Fibroblast of the aortic adventitia (primary cell): ENCODE measurements at places on chromosomes 2 and 18. TPM values are rescaled to one million over a fixed set of nuclear protein-coding genes. Genes with fewer than 3 reads are reported as not detected.

DNA sequence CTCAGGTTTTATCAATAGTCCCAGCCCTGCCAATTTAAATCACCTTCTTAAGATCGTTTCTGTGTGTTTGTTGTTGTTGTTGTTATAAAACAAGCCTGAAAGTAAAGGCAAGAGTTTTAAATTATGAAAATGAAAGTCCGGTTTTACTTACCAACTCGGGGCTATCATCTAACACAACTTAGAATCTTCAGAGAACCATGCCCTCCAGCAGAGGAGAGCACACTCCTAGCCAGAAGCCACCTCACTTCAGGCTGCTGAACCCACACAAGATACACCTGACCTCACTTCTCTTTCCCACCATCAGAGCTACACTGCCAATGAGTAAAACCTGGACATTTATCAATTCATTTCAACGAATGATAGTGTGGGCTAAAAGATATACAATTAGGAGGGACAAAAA, 335.2 kb downstream of the IRS1 start:
- no peak for DNase-seq

- no peak for DNase-seq
Observed at GRCh38 chr18:65661391-65661790, 89.4 kb upstream of the CDH7 start.

DNA sequence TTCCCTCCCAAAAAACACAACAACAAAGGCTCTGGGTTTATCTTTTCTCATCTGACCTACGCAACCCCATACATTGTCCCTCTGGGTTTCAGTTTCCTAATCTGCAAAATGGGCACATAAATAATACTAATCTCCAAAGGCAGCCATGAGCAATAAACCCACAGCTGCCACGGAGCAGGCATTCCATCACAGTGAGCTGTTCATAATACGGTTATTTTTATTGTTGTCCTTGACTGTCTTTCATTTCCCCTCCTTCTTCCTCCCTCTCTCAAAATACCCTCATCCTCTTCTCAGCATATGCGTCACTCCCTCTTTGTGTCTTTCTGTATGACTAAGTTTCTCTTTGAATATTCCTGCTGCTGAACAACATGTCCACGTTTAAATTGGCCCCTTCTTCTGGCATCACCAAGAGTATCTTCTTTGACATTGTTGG, 129.8 kb upstream of the CAB39 start:
- no peak for DNase-seq

- DNase-seq, result peak; percentile 15
Observed at GRCh38 chr2:135667045-135667444, 74.6 kb upstream of the UBXN4 start.

- no peak for DNase-seq
Observed at GRCh38 chr2:70596293-70596692, 42.7 kb upstream of the TGFA start.

DNA sequence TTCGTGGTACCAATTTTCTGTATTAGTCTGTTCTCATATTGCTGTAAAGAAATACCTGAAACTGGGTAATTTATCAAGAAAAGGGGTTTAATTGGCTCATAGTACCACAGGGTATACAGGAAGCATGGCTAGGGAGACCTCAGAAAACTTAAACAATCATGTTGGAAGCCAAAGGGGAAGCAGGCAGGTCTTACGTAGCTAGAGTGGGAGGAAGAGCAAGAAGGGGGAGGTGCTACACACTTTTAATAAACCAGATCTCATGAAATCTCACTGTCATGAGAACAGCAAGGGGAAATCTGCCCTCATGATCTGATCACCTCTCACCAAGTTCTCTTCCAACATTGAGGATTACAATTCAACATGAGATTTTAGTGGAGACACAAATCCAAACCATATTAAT, 226.8 kb upstream of the TPO start:
- no peak for DNase-seq

GRCh38 chr2:109454765-109455394, 158.9 kb downstream of the SEPTIN10 start:
- DNase-seq, result no peak

DNA sequence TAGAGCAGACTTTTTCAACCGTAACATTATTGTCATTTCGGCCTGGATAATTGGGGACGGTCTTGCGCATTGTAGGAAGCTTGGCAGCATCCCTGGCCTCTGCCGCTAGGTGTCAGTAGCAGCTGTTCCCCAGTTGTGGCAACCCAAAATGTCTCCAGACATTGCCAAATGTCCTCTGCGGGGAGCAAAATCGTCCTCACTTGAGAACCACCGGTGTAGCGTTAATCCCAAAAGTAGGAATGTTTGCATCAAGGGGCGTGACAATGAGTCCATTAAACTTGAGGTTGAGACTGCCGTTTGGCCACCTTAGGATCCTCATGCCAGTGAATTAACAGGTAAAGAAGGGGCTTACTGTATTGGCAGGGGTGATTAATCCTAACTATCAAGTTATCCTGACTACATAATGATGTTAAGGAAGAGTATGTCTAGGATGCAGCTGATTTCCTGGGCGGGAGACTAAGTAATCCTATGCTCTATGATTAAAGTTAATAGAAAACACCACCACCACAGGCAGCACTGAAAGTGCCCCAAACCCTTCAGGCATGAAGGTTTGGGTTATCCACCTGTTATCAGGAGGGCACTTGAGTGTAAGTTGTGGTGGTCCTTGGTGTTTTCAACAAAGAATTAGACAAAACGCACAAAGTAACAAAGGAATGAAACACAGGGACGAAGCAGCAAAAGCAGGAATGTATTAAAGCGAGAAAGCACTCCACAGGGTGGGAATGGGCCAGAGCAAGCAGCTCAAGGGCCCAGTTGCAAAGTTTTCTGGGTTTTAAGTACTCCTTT, 4.9 kb upstream of the ZC3H8 start:
- peak; percentile 89 for DNase-seq

DNA sequence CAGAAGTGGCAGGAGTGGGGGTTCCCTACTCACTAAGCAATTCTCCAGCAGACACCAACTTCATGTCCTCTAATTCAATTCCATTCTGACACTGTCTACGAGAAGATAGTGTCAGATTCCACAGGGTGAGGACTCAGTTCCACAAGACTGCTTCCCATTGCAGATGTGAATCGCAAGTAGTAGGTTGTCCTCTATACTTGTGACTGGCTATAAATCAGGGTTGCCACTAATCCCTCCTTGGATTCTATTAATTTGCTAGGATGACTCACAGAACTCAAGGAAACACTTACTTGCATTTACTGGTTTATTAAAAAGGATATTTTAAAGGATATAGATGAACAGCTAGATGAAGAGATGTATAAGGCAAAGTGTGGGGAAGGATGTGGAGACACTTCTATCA, 184.1 kb upstream of the ACVR2A start:
- DNase-seq, result no peak

- peak; percentile 48 for DNase-seq
Observed at GRCh38 chr2:85015653-85016360, 44.8 kb downstream of the KCMF1 start.

DNA sequence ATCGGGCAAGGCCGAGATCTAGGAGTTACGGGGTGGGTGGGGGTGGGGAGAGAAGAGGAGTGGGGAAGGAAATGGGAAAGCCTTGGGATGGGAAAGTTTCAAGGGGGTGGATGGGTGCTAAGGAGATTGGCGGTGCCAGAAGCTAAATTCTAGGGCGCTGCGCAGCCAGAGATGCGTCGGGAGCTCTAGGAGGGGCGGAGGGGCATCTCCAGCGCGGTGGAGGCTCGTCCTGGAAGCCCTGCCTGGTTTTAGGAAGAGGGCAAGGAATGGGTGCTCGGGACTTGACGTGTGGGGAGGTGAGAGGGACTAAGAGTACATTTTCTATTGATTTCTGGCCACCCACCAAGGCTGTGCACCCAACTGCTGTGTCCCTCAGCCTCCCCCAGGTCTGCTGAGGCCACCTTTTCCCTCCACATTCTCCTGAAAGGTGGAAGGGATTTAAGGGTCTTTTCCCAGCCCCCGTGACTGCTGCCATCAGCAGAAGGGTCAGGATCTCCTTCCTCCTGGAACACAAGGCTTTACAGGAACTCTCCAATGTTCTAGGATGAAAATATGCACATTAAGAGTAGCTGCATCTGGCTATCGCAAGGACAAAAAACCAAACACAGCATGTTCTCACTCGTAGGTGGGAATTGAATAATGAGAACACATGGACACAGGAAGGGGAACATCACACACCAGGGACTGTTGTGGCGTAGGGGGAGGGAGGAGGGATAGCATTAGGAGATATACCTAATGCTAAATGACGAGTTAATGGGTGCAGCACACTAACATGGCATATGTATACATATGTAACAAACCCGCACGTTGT, 1.4 kb downstream of the C2orf72 start:
- DNase-seq, result no peak

DNA sequence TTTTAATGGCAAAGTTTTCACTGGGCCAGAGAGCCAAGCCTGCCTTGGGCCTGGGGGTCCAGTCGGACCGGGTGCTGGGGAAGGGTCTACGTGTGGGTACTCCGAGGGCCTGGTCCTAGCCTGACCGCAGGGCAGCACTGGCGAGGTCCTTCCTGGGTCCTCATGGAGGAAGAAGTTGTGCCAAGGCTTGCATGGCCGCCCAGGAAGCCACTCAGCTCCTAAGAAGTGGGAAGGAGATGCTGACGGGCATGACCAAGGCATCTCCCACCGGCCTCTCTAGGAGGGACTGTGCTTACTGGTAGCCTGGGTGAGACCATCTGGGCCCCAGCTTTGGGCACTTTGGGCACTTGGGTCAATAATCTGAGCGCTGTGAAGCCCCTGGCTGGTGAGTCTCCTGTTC, 22.6 kb downstream of the CIB4 start:
- DNase-seq, result no peak

DNA sequence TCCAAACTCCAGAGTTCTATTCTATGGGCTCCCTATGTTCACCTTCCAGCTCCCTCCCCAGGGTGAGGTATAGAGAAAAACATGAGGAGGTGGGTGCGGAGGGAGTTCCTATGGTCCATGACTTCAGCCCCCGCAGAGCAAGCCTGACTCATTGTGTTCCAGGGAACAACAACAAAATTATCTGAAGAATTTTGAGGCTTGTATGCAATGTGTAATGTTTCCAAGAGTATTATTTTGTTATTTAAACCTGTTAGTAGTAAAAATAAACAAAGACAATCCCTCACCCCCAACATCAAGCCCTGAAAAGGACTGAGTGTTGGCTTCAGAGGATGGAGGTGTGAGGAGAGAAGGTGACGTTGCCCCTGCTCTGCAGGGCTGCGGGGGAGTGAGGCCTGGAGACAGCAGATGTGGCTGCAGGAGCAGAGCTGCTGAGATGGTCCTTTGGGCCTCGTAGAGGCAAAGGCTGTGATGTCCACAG, 29.0 kb downstream of the LAMA3 start:
- DNase-seq, result peak; percentile 54

- DNase-seq, result peak; percentile 97
Observed at GRCh38 chr2:46334389-46335271, 37.4 kb downstream of the EPAS1 start.

DNA sequence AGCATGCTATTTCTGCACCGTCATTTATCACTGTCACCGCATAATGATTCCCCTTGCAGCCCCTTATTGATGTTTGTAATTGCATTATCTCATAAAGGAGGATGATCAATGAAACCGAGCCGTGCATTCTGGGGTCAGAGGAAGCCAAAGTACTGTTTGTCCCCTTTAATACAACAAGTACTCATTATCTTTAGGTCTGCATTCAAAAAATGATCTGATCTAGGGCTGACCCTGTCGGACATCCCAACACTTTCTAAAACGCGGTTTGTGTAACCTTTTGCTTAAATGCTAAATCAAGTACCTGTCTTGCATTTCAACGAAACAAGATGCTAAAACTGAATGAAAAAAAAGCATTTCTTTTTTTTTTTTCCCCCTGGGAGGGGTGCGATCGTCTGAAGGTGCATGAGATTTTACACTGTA, 143.8 kb downstream of the MEIS1 start:
- DNase-seq, result peak; percentile 52

- peak; percentile 54 for DNase-seq
Observed at GRCh38 chr2:99448556-99448955, 41.3 kb downstream of the REV1 start.

- no peak for DNase-seq
Observed at GRCh38 chr2:96957244-96957643, 29.1 kb downstream of the FAM178B start.

DNA sequence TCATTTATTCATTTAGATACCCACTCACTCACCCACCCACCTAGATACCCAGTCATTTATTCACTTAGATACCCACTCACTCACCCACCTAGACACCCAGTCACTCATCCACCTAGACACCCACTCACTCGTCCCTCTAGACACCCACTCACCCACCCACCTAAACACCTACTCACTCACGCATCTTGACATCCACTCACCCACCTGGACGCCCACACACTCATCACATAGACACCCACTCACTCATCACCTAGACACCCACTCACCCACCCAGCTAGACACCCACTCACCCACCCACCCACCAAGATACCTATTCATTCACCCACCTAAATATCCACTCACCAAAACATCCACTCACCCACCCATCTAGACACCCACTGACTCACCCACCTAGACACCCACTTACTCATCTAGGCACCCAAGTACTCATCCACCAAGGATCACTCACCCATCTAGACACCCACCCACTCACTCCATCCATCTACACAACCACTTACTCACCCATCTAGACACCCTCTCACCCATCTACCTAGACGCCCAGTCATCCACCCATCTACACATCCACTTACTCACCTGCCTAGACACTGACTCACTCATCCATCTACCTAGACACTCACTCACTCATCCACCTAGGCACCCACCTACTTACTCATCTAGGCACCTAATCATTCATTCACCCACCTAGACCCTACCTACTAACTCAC, 723.7 kb upstream of the RAB6C start:
- no peak for DNase-seq

DNA sequence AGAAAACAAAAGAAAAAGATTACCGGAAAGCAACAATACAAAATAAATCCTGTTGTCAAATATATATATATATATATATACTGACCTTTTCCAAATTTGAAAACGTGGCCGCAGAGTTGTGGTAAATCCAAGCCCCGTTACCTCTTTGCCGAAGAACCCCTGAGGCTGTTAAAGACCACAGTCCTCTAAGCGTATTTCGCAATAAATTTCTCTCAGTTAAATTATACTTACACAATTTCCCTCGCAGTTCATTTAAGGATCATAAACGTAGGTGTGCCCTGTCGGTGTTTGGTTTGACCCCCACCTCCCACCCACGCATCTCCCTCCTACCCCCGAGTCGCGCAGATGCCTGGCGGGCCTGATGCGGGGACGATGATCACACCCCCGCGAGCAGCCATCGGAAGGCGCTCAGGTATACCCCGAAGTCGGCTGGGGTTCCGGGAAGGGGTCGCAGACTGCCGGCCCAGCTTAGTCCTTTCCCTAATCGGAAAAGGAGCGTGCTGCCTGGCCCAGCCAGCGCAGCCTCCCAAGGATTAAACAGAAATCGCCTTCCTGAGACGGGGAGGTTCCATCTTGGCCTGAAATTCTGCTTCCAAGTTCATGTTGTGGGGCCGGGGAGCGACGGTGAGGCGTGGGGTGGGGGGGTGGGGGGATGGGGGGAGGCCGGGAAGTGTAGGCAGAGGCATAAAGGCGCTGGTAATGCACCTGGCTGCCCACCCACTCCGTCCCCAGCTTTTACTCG, 2.9 kb upstream of the MEIS1 start:
- no peak for DNase-seq

C2orf66 gene
- 0.27 TPM in 1 of 2 replicates, not detected in the other for total RNA-seq

SEH1L gene
- 52.2 and 68.8 TPM in 2 replicates for total RNA-seq

IL36A gene
- total RNA-seq, result 2.0 TPM in 1 of 2 replicates, not detected in the other

GALNT3 gene
- total RNA-seq, result 0.49 and 3.1 TPM in 2 replicates
